ENCODE measurements at places on chromosomes 11 and 22.

- DNase-seq: no peak
These were observed 21.1 kb upstream of the IGLL5 start for GRCh38 chr22:22866381-22867111.

- no peak for DNase-seq
These were observed 46.9 kb downstream of the C11orf96 start for GRCh38 chr11:43989162-43989981.

DNA sequence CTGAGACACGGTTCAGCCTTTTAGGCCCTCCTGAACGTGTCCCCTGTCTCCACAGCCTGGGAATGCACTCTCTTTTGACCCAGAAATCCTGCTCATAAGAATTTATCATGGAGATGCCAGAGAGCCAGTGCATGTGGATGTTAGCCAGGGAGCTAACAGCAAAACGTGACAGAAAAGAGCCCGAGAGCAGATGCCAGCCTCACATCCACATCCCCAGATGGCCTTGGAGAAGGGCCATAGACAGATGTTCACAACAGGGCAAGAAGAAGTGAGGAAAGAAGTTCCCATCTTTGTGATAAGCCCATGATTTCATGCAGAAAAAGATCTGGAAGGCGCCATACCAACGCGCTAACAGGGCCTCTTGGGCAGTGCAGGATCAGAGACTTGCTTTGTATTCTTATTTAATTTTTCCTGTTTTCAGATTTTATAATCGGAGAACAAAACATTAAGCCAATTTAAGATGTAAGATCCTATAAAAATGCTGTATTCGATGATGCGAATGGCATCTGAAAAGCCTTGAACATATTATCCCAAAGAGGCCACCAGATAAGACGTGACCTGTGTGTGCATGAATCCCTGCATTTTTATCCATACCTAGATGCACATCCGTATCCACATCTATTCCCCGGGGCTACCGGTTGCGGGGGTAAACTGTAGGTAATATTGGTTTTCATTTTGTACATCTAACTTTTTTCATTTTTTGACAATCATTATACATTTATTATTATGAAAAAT, 48.7 kb downstream of the IGLL5 start:
- no peak for DNase-seq

DNA sequence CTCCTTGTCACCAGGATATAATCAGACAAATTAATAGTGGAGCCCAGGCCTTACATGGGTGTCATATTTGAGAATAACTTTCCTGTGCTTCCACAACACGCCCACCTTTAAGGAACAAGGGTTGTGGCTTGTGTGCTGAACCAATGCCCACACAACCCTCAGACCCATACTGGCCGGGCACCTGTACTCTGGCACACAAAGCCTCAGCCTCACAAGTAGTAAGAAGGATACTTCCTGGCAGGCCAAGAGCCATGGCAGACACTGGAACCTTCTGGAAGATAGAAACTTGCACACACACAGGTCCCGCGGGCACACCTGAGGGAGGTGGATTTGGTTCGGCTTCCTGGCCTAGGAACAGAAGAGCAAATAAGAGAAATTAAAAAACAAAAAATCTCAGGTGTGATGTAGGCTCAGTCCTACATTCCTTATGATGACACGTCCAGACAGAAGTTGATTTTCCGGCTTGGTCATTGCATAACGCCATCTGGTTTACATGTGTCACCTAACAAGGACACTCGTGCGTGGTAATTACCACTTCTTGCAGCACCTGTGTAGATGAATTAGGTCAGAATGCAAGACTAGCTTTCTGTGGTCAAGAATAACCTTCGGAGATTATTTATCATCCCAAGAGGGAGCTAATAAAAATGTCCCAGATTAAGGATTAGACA, 5.8 kb upstream of the BRD1 start:
- no peak for DNase-seq

DNA sequence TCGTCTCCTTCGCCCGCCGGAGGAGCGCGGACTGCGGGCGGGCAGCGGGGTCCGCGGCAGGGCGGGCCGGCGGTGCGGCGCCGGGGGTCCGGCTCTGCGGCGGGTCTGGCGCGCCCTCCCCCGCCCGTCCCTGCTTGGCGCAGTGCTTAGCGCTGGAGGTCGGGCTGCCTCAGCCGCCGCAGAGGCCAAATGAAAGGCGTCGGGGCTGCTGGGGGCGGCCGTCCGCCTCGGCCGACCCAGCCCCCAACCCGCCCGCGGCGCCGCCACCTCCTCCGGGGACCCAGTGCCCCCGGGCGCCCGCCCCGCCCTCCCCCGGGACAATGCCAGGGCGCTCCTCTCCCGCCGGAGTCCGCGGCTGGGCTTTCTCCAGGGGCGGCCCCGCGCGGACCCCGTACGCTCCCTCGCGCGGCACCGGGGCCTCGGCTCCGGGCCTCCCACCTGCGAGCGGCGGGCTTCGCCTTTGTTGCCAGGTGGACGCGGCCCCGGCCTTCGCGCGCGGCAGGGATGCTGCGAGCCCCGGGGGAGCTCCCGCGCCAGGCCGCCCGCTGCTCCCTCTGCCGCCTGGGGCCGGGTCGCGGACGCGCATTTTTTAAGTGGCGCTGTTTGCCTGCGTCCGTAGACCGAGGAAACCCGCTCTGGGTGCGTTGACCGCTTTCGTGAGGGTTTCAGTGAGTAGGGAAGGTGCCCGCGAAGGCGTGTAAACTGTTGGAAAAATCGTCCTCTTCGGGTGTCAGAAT, 583 bp downstream of the APLP2 start:
- peak; percentile 34 for DNase-seq

DNA sequence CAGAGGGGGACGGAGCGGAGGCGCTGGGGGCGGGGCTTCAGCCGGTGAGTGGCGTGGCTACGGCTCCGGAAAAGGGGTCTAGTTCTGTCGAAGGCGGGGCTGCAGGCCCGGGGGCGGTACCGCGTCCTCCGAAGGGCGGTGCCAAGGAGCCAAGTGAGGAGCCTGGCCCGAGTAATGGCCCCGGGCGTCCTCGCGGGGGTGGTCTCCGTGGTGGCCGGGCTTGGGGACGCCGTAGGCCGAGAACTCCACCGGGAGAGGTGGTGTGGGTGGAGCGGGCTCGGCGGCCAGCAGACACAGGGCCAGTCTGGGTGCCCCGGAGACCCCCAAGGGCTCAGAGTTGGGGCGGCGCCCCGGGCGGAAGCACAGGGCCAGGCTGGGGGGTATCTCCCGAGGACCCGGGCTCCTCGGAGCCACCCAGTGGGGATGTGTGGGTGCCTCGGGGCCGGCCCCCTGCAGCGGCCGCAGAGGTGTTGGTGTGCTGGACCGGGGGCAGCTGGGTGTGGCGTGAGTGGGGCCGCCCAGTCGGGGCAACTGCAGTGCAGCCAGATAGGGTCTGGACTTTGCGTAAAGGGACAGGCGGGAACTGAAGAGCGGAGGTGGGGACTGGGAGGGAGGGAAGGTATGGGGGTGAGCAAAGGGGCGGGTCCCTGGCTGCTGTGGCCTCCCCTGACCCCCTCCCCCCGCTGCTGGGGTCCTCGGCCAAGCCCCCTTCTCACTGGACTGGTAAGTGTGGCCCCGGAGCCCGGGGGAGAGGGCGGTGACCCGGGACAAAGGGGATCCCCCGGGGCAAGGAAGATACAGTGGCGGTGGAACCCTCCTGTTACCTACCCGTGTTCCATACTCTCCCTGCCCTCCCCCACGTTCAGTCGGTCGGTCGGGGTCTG, 838 bp downstream of the FKBP2 start:
- DNase-seq: no peak

GRCh38 chr22:42683578-42684283, 34.5 kb upstream of the CYB5R3 start:
- DNase-seq: no peak

DNA sequence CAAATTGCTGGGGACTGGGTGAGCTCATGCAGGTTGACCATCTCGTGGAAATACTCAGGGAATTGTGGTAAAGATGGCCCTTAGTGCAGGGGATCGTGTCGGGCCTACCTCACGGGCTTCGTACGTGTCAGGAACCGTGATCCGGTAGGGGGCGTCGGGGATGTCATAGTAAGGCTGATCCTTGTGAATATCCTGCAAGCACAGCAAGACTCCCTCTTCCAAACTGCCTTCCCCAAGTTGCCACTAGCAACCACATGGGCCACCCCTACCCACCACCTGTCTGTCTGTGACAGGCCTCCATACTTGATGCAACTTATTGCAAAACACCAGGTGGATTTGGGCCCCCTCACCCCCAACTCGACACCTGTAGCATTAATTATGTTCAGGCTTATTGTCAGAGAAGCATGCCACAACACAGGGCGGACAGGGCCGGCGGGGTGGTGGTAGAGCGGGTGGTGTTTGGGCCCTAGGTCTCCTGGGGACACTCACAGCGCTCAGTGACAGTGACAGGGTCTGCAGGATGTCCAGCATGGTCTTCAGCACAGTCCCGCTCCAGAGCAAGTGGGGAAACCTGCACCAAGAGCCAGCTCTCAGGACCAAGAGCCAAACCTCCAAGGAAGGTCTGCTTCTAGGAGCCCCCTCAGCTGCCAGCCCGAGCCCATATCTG, 22.6 kb upstream of the SERPIND1 start:
- DNase-seq: no peak

- DNase-seq: no peak
These were observed 43.3 kb downstream of the PDGFD start for GRCh38 chr11:104120493-104121137.

DNA sequence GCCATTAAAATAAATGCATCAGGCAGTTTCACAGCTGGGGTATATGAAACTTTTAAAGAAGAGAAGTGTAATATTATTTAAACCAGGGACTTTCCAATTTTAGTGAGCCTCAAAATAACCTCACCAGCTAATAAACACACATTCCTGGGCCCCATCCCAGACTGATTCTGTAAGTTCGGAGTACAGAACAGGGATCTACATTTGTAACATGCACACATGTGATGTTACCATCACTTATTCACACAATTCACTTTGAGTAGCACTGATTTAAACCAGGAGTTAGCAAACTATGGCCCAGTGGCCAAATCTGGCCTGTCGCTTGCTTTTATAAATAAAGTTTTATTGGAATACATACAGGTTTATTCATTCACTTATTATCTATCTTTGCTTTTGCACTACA, 62.0 kb downstream of the STK33 start:
- no peak for DNase-seq

GRCh38 chr11:94199136-94200130, 70.8 kb downstream of the PANX1 start:
- DNase-seq: no peak

GRCh38 chr22:31947296-31947695, 3.0 kb downstream of the YWHAH start:
- DNase-seq: no peak
